ENCODE measurements at places on chromosomes 2 and 18.

DNA sequence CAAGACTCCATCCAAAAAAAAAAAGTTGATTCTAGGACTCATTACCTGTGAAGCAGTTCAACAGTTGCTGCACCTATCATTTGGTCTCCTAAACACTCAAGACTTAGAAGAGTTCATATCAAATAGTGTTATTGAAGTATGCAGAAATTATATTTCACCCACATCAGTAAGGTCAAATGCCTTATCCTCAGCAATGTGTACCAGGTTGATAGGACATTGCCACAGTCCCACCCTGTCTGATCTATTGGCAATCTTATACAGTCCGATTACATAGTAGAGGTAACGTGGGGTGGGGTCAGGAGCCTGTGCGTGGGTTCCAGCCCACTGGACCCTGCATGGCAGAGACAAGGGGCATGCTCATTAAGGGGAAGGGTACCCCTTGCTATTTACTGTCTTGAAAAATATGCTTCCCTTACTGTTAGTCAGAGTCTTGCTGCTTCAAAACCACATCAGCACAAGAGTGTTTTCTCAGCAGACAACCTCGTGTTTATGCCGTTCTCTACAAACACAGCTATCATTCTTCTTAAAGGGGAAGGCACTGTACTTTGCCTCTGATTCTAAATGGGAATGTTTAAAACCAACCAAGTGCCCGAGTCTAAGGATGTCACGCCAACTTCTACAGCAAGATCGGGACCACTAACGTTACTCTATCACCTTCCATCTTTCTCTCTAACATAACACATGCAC is 115.2 kb downstream of the MTCL1 start:
- DNase-seq = no peak

DNA sequence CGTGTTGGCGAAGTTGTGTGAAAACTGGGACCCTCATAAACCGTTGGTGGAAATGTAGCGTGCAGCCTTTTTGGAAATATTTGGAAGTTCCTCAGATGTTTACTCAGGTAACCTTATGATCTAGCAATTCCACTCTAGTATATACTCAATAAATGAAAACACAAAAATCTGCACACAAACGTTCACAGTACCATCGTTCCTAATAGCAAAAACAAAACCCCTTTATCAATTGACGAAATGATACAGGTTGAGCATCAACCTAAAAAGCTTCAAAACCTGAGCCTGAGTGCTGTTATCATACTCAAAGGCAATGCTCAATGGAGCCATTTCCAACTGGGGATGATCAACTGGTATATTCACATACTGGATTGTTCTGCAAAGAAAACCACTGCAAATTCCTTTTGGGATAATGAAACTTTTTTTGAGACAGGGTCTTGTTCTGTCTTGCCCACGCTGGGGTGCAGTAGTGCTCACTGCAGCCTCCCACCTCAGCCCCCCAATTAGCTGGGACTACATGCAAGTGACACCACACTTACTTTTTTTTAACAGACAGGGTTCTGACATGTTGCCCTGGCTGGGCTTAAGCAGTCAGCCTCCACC is 777 bp upstream of the C18orf32 start:
- DNase-seq = no peak

- no peak for DNase-seq
Observed at GRCh38 chr2:106307860-106308259, 113.8 kb upstream of the UXS1 start.

- DNase-seq = no peak
Observed at GRCh38 chr2:30134582-30134981, 12.2 kb upstream of the YPEL5 start.

GRCh38 chr2:122886479-122887145 is 1131.2 kb downstream of the TSN start:
- DNase-seq = no peak

GRCh38 chr2:221310730-221311129 is 261.4 kb downstream of the EPHA4 start:
- no peak for DNase-seq

GRCh38 chr2:6934758-6935651 is 17.8 kb downstream of the RNF144A start:
- no peak for DNase-seq

DNA sequence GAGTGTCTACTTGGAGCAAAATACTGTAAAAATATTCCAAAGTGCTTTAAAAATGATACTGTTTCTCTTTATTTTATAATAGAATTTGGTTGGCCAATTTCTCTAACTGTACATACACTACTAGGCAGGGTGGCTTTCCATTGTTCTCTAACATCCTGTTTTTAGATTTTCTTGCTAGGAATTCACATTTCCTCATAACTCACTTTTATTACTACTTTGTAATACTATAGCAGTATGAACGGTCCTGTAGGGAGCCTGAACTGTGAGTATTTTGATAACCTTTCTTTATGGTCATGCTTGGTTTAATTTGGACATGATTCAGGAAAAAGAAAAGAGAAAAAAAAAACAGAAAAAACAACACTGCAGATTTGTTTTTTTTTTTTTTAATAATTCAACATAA is 37.8 kb downstream of the GCG start:
- DNase-seq = no peak

DNA sequence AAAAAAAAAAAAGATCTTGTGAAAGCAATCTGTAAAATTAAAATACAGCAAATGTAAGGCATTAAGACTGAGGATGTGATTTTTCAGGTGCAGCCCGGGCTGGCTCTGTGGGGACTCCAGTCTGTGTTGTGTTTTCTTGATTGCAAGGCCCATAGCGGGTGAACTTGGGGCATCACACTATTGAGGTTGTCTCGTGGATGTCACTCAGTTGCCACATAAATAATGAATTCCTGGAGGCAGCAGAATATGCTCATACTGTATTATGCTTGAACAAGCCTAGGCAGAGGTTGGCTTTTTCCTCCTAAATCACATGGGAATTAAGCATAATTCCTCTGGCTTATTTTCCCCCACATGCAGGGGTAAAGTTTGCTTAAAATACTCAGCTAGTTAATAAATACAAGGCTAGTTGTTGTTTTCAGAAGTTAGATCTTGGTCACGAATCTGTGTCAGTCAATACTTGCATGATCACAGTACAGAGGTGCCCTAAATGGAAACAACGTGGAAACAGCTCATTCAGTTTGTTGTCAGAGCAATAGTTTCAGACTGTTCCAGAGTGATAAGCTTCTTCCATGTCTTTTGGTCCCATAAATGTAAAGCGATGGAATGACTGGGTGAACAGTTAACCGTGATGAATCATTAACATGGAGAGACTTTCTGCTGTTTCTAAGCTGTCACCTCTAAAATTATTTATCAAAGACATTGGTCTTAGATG is 16.4 kb downstream of the GEMIN6 start:
- DNase-seq = no peak

- DNase-seq = no peak
Observed at GRCh38 chr18:75035928-75036327, 173.0 kb downstream of the PTGR3 start.

DNA sequence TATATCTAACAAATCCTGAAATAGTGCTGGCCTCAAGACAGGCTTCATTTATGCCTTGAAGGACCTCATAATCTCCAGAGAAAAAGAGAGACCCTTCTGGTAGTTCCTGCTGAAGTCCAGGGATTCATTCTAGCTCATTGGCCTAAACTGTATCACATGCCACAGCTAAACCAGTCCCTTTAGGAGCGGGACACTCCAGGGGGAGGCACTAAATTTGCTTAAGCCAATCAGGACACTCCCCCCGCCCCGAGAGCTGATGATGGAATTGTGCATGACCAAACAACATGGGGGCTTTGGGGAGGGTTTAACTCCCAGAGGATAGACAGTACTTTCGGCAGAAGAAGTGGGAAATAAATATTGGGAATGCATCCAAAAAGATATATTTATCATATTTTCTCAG is 36.4 kb upstream of the CXCR4 start:
- DNase-seq = no peak

- no peak for DNase-seq
Observed at GRCh38 chr2:142582317-142582716, 295.1 kb upstream of the KYNU start.

DNA sequence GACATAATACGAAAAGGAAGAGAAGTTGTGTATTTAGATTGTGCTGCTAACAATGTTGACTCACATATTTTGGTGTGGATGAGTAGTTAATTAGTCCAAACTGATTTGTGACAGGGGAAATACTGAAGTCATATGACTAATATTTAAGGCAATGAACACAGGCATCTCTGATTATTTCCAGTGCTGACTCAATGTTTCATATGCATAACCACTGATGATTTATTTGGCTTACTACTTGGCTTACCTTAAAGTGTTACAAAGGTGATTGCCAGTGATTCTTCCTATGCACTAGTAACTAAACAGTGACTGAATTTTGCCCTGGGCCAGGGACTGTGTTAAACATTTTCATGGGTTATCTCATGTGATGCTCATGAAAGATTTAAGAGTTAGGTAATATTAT is 722.6 kb downstream of the METTL4 start:
- DNase-seq = no peak

DNA sequence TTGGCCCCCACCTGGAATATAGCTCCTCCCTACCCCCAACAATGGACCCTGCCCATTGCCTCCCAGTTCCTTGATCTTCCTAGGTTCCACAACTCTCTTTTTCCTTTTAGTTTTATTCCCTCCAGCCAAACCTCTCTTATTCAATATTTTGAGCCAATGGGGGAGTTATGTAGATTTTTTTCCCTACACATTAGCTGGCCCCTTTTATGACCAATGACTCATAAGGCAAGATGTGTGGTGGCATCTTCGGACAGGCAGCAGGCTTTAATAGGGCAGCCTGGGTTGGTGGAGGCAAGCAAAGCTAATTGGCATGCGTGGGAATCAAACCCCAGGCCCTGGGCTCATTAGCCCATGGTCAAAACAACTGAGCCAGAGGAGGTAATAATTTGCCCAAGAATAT is 9.2 kb downstream of the GRP start:
- no peak for DNase-seq

- no peak for DNase-seq
Observed at GRCh38 chr2:205531489-205532148, 150.7 kb upstream of the NRP2 start.

DNA sequence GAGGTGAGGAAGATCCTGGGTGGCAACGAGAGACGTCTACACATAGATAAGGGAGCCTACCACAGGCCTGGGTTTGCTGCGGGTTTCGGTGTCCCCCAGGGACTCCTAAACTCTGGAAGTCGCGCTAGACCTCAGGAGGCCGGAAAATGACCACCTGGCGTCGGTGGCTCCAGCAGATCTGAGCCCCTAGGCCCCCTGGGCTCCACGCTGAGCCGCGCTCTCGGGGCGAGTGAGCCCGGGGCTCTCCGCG is 987 bp upstream of the DLX1 start:
- no peak for DNase-seq

GRCh38 chr2:4053769-4054493 is 350.6 kb downstream of the DCDC2C start:
- no peak for DNase-seq

DNA sequence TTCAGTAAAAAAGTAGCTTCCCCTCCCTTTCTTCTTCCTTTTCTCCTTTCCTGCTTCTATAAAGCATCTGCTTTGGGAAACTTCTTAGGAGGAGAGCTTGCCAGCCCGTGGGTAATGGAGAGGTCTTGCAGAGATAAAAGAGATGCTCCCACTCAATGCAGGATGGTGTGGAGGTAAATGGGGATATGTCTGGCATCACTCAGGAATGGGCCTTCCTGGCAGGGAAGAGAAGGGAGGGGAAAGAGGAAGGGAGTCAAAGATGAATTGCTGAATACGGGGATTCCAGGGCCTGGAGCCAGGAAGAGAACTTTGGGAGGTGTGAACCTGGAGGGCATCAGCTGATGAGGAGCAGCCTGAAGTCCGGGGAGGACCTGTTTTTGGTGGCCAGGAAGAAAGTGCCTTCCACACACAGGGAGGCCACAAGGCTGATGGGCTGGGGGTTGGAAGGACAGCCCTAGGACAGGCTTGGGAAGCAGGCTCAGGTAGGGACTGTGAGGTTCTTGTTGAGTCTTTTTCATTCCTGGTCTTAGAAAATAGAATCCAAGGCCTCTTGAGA is 25.2 kb downstream of the IL1B start:
- no peak for DNase-seq

- DNase-seq = no peak
Observed at GRCh38 chr2:28187186-28187585, 205.5 kb upstream of the FOSL2 start.

GRCh38 chr2:175461839-175462238 is 280.3 kb upstream of the ATP5MC3 start:
- no peak for DNase-seq

GRCh38 chr18:41814651-41815050 is 140.4 kb upstream of the PIK3C3 start:
- no peak for DNase-seq

DNA sequence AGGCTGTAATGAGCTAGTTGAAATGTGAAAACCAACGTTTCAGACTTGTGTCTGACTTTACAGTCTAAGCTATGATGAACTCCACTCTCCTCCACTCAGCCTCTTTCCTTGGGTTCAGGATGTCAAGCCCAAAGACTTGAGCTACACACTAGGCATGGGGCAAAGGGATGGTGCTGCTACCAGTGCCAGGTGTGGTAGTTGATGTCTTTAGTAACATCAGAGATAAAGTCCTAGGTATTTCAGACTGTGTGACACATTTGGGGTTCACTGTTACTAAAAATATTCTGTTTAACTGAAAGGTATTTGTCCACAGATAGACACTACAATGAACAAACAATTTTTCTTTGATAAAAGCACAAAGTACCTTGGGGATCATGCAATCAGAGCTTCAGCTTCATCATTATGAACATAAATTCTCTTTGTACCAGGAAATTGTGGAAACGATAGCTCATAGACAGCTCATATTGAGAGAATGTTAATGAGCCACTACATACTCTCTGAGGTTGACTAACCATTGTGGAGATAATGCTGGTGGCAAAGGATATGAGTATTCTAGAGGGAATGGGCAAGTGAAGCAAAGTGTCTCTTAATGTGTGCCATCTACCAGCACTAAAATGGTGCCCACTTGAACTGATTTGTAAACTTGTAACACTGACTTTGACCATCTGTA is 253.7 kb upstream of the THUMPD2 start:
- no peak for DNase-seq

- DNase-seq = no peak
Observed at GRCh38 chr2:111675419-111676194, 208.4 kb downstream of the ANAPC1 start.

DNA sequence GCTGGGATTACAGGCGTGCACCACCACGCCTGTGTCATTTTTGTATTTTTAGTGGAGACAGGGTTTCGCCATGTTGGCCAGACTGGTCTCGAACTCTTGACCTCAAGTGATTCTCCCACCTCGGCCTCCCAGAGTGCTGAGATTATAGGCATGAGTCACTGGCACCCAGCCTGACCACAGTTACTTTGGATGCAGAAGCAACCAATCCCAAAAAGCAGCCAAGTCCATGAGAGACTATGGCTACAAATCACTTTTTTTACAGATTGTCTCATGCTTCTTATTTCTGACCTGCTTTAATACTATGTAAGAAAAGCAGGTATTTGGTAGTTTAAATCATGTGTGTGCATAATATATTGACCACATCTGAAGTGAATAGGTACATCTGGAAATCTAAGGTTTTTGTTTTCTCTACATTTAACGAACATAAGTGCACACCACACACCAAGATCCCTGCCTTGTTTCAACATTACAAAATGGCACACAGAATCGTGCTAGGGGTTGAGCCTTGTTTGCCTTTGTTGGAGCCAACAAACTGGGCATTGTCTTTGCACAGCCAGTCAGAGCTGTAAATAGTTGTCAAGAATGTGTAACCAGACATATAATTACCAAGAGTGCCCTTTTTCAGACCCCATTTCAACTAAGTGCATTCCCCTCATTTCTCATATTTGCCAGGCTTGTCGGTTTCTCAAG is 18.3 kb upstream of the MAP4K4 start:
- DNase-seq = no peak
